Activated CD4-positive, alpha-beta T cell treated with anti-CD3 and anti-CD28 coated beads, Interleukin-2, amount 50 U/mL, for 48 hours (primary cell): ENCODE measurements at places on chromosomes 4 and X.

DNA sequence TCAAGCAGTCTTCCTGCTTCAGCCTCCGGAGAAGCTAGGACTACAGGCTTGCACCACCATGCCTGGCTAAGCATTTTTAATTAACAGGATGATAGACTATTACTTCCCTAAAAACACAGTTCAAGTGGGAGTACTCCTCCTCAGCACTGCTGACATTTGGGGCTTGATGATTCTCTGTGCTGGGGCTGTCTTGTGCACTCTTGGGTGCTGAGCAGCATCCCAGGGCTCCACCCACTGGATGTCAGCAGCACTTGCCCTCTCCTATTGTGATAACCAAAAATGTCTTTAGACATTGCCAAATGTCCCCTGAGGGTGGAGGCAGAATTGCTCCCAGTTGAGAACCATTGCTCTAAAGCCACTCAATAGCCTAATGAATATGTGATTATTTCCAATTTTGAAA is 60.4 kb downstream of the CLCN4 start:
- DNase-seq, result no peak

DNA sequence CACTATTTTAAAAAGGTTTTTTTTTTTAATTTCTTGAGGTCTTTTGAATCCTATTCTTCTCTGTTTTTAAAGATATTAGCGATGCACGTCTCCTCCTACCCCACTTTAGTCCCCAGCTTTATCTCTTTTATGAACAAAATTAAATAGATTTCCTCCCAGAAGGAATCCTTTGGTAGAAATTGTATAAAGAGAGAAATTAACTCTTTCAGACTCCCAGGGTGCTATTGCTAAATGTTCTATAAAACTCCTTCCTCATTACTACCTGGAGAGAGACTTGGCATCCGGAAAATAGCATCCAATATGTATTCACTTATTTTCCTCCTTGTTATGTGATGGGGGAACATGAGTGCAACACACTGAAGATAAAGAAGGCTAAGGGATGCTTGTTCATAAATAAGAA is 16.5 kb upstream of the PACRGL start:
- DNase-seq, result no peak

DNA sequence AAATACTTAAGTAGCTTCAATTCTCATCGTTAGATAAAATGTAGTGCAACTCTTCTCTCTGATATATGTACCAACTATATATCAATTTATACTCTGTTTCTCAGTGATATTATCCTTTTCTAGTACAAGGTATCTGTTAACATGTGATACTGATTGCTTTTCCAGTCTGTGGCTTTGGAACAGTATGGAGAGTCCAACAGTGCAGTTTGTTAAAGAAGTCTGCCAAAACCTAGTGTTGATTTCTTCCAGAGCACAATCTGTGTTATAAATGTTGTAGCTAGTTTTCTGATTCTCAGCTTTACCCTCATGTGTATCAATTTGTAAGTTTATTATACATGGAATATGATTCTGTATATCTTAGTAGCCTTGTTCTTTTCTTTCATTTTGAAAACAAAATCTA is 465.0 kb downstream of the IL15 start:
- DNase-seq, result no peak

DNA sequence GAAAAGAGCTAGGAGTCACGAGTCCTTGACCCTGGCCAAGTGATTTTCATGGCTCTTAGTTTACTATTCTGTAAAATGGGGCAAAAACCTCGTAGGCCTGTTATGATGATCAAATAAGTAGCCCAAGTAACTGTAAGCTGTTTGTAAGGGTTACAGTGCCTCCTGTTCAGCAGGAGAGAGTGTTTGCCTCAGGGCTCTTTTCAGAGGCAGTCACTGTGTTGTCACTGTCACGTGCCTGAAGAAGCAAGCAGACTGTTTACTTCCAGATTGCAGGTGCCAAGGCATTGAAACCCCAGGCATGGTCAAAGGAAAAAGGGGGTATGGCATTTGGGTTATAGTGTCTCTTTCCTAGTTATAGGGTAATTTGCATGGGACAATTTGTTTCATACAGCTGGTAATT is 4.5 kb downstream of the RAB39B start:
- DNase-seq, result no peak

GRCh38 chrX:148540114-148540513 is 39.7 kb downstream of the AFF2 start:
- no peak for DNase-seq

- peak; percentile 42 for DNase-seq
These were observed 28.0 kb upstream of the CD40LG start for GRCh38 chrX:136619899-136620505.

DNA sequence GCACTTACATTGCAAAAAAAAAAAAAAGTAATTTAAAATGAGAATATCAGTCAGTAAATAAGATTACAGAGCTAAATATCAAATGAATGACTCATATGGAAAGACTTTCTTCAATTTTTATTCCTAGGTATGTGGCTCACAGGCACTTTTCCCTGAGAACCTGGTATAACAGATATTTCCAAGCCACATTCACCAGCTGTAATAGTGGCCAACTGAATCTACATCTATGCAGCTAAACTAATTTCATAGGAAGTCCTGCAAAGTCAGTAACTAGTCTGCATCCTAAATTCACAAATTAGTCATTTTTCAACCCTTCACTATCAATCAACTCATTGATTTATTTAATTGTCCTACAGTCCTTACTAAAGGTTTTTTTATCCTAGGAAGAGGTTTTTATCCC is 5.6 kb downstream of the PDE5A start:
- no peak for DNase-seq

DNA sequence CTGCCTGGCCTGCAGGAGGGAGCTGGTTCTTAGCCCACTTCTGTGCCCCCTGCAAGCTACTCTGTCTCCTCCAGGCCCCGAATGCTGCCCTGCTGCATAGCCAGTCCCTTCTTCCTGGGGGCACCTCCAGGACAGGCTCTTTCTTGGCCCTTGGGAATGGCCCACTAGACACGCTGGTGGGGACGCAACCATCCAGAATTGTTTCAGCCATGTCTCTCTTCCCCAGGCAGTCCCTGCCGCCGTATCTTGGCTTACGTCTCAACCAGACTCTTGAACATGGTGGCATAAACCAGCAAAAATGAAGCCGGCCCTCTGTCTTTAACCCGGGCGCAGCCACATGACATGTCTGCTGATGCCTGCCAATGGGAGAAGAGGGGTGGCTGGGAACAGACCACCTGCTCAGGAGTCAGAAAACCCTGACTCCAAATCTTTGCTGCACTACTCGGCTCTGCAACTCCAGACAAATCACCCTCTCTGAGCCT is 9.0 kb downstream of the LRPAP1 start:
- no peak for DNase-seq

GRCh38 chrX:119686087-119686691 is 6.8 kb downstream of the SEPTIN6 start:
- DNase-seq, result no peak

- no peak for DNase-seq
These were observed 145.2 kb upstream of the SCML1 start for GRCh38 chrX:17592117-17592516.

- no peak for DNase-seq
These were observed 65.7 kb downstream of the FAM53A start for GRCh38 chr4:1618438-1618837.

GRCh38 chr4:120922381-120923206 is at the start of gene PRDM5:
TSS of gene PRDM5 (minus strand) at chr4:120922726. CDS start at chr4:120922608, 118 bp downstream.
- peak; percentile 43 for DNase-seq

- no peak for DNase-seq
These were observed 38.9 kb upstream of the RBPJ start for GRCh38 chr4:26281881-26282280.

- DNase-seq, result no peak
These were observed 185.9 kb downstream of the SHROOM3 start for GRCh38 chr4:76620723-76621468.

- no peak for DNase-seq
These were observed 27.2 kb downstream of the CXCL1 start for GRCh38 chr4:73896416-73896815.

DNA sequence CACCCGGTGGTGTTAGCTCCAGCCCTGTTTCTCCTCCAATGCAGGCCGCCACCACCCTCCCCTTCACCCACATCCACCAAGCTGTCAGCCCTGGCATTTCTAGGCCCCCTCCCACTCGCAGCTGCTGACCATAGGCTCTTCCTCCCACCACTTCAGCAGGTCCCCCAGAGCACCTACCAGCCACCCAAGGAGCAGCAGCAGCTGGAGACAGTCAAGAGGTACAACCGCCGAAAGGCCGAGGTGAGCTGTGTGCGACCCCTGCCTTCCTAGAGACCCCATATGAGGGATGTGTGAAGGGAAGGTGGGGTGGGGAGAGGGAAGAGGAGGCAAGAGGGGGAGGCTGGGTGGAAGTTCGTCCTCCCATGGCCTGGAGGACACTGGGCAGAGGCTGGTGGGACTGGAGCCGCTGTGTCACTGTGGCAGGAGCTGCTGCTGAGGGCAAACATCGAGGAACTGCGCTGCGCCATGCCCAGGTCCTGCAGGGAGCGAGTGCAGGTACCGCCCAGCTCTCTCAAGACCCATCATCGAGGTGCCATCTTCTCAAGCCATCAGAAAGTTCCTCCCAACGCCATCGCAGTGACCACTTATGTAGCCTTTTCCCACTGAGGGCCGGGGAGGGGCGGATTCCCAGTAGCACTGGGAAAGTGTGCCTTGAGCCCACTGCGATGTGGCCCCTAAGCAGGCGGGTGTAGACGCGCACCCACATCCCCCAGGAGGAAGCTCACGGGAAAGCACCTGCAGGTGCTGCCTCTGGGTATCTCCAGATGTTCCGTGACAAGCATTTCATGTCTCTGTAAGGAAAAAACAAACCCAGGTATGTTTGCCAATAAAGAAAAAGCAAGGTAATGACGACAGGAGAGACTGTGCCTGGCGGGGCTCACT is 19.2 kb upstream of the RNF4 start:
- no peak for DNase-seq

GRCh38 chr4:54872261-54872660 is 214.5 kb downstream of the KIT start:
- DNase-seq, result no peak

DNA sequence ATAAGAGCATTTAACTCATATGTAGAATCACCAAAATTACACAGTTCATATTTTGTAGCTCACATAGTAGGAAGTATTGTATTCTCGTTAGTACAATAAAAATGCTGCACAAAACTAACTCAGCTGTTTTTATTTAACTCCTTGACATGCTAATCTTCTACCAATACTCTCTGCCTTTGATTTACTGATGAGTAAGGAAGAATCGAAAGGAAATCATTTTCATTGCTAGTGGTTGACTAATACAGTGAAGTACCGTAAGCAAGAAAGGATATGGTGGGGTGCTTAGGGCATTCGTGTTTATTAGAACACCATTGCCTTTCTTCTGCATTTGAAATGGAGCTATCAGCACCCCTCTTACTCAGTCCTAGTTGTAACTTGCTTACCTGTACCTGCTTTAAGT is 1239.1 kb upstream of the TENM3 start:
- DNase-seq, result no peak

GRCh38 chr4:123606946-123607542 is 210.4 kb downstream of the SPRY1 start:
- DNase-seq, result no peak

DNA sequence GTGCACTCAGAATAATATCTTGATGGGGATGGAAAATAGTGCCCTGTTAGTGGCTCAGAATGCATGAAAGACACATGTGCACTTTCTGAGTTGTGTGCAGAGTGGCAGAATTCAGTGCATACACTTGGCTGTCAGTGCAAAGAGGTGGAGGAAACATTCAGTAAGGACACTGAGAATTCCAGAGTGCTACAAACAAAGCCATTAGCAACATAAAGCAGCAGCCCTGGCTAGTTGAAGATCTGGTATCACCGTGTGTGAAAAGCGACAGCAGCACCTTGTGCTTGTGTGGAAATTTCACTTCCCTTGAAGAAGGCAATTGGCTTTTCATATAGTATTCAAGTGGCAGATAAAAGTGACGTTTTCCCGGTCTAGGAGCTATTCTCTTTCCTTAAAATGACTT is 810.4 kb downstream of the TRIML1 start:
- DNase-seq, result no peak

- no peak for DNase-seq
These were observed 16.9 kb downstream of the RASSF6 start for GRCh38 chr4:73603271-73603710.

DNA sequence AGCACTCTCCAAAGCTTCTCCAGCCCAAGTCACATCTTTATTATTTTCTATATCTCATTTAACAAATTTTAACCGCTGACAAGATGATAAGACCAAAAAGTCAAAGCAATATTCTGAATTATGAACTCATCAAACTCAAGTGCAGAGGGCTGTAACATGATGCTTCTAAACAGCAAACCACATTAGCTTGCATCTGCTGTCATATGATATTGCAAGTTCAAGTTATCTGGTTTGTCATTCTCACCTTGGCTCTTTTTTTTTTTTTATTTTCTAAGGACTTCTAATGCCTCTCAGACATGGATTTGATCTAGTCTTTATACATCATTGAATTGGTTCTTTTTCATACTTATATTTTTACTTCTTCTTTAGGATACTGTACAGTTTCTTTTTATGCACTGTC is 93.4 kb downstream of the SLC10A7 start:
- DNase-seq, result no peak

- DNase-seq, result no peak
These were observed 582 bp downstream of the NAA10 start for GRCh38 chrX:153934148-153934761.

- no peak for DNase-seq
These were observed 85.9 kb downstream of the MAOA start for GRCh38 chrX:43741843-43742573.

GRCh38 chrX:30533835-30534234 is 43.7 kb downstream of the TASL start:
- DNase-seq, result no peak

DNA sequence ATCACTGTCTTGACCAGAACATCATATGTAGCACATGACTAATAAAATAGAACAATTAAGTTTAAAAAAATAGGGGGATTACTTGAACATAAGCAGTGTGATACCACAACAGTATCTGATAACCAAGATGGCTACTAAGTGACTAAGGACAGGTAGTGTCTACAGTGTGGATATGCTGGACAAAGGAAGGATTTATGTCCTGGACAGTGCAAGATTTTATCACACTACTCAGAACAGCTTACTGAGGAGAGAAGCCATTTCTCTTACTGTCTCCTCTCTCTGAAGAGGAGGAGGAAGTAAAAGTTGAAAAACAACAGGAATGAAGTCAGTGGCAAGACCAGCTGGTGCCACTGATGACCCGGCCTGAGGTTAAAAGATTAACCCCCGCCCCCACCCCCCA is 4.0 kb upstream of the SLC10A7 start:
- no peak for DNase-seq

DNA sequence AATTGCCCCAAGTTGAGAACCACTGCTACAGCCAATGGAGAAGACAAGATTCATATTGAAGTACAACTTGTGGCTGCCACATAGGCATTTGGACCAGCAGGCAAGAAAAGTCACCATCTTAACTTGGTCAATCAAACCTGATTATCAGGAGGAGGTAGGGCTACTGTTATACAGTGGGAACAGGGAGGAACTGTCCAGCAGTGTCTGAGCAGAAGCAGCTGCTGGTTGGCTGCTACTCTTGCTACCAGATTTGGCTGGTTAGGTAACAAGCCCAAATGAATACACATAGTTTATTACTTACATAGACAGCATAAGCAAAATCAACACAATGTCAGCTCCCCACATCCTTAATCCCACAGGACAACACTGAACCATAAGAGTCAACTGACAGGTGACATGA is 39.4 kb downstream of the ATP1B4 start:
- no peak for DNase-seq
